ENCODE measurements at places on chromosomes 16 and 17. TPM values are rescaled to one million over a fixed set of nuclear protein-coding genes. Genes with fewer than 3 reads are reported as not detected.

- no peak overlapping the region for H3K27ac ChIP-seq
- H3K27me3 ChIP-seq, result no peaks in the 10 kb centered on the region
- no peak overlapping the region for H3K4me3 ChIP-seq
These were observed 35.2 kb downstream of the SLC7A5 start for GRCh38 chr16:87834005-87834667.

The CAMKK1 gene
- 7.2 TPM for total RNA-seq

The PLD6 gene
- 1.3 TPM for total RNA-seq

The ASIC2 gene
- total RNA-seq, result 1.3 TPM

DNA sequence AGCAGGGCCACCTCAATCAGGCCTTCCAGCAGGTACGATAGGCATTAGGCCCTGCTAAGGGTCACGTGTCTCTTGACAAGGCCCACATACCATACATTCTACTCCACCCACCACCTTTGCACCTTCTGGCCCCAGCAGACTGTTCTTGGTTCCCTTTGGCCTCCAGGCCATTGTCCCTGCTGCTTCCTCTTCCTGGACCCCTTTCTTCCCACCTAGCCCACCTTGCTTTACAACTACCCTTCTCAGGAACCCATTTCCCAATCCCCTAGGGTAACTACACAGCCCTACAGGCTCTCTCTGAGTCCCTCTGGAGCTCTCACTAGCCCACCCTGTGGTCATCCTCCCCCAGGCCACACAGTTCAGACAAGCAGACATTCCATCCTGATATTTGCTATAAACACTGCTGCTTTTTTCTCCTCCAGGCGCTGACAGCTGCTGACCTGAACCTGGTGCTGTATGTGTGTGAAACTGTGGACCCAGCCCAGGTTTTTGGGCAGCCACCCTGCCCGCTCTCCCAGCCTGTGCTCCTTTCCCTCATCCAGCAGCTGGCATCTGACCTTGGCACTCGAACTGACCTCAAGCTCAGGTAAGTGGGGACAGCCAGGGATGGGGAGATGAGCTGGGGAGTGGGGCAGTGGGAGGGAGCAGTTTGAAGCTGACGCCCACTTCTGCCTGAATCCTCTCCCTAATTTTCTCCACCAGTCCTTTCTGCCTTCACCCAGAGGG lies 1.4 kb upstream of the NRN1L start:
- no peaks in the 10 kb centered on the region for H3K4me1 ChIP-seq
- peaks cover 24% of the 10 kb centered on the region for H3K36me3 ChIP-seq
- no peaks in the 10 kb centered on the region for H3K27me3 ChIP-seq
- DNase-seq, result peak; percentile 27
- H3K27ac ChIP-seq, result no peak overlapping the region

- H3K27me3 ChIP-seq, result no peaks in the 10 kb centered on the region
- H3K4me1 ChIP-seq, result no peaks in the 10 kb centered on the region
- H3K27ac ChIP-seq, result no peak overlapping the region
These were observed 24.0 kb downstream of the ADGRG5 start for GRCh38 chr16:57566436-57566835.

The GAS2L2 gene
- not detected for total RNA-seq

DNA sequence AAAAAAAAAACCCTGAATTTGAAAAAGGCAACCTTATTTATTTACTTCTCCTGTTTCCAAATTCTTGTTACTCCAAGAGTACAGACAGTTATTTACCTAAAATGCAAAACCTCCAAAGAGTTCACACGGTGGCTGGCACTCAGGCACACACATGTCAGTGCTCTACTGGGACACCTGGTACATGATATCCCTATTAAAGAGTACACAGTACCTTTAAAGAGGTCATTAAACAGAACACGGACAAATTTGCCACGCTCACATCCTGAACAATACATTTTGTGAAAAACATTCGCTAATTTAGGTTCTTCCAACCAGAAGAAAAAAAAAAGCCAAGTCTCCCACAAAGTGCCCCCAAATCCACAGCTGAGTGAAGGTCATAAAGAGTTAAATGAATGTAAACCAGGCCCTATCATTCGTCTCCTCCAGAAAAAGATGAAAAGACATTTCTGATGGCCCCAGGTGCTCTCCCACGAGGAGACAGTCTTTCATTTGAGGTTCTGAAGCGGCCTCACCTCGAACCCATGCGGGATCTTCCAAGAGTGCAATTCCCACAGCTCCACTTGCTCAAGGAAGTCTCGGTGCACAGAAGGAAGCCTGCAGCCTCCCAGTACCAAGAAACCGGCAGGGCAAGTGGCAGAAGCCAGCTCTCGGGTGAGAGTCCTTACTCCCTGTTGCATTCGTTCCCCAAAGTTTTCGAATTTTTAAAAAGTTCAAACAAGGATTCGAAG lies 993 bp downstream of the ERN1 start:
- no peaks in the 10 kb centered on the region for H3K27me3 ChIP-seq
- peak; percentile 62 for DNase-seq
- H3K4me3 ChIP-seq, result peak overlapping the region; percentile 88

GRCh38 chr17:17837966-17838962 lies 1.5 kb upstream of the SREBF1 start:
- peaks cover 32% of the 10 kb centered on the region for H3K4me1 ChIP-seq
- no peaks in the 10 kb centered on the region for H3K36me3 ChIP-seq
- DNase-seq, result peak; percentile 86
- H3K27me3 ChIP-seq, result no peaks in the 10 kb centered on the region
- H3K4me3 ChIP-seq, result no peak overlapping the region

The DHRS7C gene
- total RNA-seq, result not detected

DNA sequence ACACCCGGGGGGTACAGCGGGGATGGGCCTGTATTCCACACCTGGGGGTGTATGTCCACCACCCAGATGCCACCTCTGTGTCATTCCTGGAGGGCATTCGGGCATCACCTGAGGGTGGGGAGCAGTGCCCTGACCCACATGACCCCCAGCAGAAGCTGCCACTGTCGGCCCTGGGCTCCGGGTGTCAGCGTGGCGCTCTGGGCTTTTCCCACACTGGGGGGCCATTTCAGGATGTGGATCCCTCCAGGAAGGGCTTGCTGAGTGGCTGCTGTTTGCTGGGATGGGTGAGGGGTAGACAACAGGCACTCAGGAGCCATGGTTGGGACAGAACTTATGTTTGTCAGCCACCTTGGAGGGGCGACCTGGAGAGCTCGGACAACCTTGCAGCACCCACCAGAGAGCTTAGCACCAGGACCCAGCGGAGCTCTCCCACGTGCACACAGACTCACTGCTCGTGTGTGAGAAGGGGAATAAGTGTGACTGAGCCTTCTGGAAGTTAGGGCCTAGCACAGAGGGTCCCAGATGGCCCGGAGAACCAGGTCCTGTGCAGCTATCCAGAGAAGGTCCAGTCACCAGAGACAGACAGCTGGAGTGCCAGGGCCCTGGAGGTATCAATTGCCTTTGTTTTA lies 102.7 kb downstream of the METRNL start:
- no peak for DNase-seq
- no peak overlapping the region for H3K4me3 ChIP-seq
- no peaks in the 10 kb centered on the region for H3K4me1 ChIP-seq
- no peak overlapping the region for H3K27ac ChIP-seq
- H3K36me3 ChIP-seq, result no peaks in the 10 kb centered on the region
- no peaks in the 10 kb centered on the region for H3K27me3 ChIP-seq

The CLDN7 gene
- 919 TPM for total RNA-seq

- H3K36me3 ChIP-seq, result no peaks in the 10 kb centered on the region
- H3K4me1 ChIP-seq, result no peaks in the 10 kb centered on the region
- no peak for DNase-seq
- no peak overlapping the region for H3K4me3 ChIP-seq
These were observed 853.8 kb downstream of the CDH8 start for GRCh38 chr16:61182391-61182790.

The UTS2R gene
- not detected for total RNA-seq

GRCh38 chr16:22785552-22785951 lies 28.4 kb upstream of the HS3ST2 start:
- no peaks in the 10 kb centered on the region for H3K36me3 ChIP-seq
- H3K4me1 ChIP-seq, result no peaks in the 10 kb centered on the region
- H3K4me3 ChIP-seq, result no peak overlapping the region
- H3K27ac ChIP-seq, result no peak overlapping the region
- H3K27me3 ChIP-seq, result no peaks in the 10 kb centered on the region
- DNase-seq, result no peak

The PRR29 gene
- total RNA-seq, result not detected

- H3K27me3 ChIP-seq, result no peaks in the 10 kb centered on the region
- no peak overlapping the region for H3K4me3 ChIP-seq
- no peak for DNase-seq
- no peak overlapping the region for H3K27ac ChIP-seq
These were observed 14.4 kb downstream of the C17orf50 start for GRCh38 chr17:35775039-35775438.

DNA sequence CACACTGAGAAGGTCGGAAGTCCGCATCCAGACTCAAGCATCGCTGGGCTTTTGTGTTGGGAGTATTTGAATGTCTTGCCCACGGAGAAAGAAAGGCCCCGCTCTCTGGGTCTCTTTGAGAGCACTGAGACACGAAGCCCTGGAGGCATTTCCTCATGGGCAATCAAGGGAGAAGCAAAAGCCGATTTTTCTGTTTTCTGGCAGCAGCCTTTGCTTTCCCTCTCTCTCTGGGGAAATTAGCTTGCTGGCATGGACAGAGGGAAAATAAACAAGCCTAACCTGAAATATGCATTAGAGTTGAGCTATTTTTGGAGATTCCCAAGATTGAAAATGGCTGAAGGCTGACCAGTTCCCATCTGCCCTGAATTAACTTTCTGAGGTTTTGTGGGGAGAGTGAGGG lies 238.7 kb downstream of the HAPSTR1 start:
- H3K27ac ChIP-seq, result no peak overlapping the region
- DNase-seq, result no peak
- no peaks in the 10 kb centered on the region for H3K36me3 ChIP-seq
- no peaks in the 10 kb centered on the region for H3K4me1 ChIP-seq

GRCh38 chr16:80009971-80010659 lies 409.6 kb upstream of the MAF start:
- H3K36me3 ChIP-seq, result no peaks in the 10 kb centered on the region
- H3K4me1 ChIP-seq, result no peaks in the 10 kb centered on the region
- no peak overlapping the region for H3K27ac ChIP-seq

The CPNE7 gene
- 0.19 TPM for total RNA-seq

All from colonic mucosa (tissue), 4 donors.